LHCN-M2 (cell line): ENCODE measurements at places on chromosomes 3 and 15. TPM values are rescaled to one million over a fixed set of nuclear protein-coding genes. Genes with fewer than 3 reads are reported as not detected.
A peak's percentile ranks its signal among the peaks of the same experiment; 100 is the strongest.

GRCh38 chr3:134392336-134392983 lies 18.2 kb upstream of the AMOTL2 start:
- DNase-seq, result no peak

GRCh38 chr3:61574854-61575253 lies 13.5 kb downstream of the PTPRG start:
- DNase-seq, result peak; percentile 99

- DNase-seq, result peak; percentile 73
These were observed 188.1 kb downstream of the BBX start for GRCh38 chr3:107710851-107711250.

DNA sequence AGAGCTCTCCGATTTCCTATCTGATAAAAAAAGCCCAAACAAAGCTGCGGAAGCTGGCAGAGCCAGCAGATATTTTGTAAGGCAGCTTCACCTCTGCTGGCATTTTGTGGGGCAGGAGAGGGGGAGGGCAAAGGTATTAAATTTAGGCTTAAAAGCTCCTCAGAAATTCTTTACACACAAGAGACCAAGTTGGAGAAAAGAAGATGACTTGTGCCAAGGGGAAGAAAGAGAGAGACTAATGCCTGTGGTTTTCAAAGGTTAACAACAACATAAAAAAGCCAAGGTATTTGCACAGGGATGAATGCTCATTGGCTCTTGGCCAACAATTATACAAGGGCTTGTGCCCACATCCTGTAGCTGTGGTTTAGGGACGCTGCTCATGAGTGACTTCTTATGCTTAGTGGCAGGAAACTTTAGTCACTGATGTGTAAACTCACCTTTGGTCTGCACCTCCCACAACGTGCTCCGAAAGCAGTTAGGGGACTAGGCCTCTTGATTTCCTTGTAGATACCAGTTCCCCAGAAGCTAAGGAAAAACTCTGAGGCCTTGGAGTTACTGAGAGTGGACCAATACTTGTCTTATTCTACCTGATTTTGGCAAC lies 152.9 kb downstream of the TPRG1 start:
- peak; percentile 89 for DNase-seq

DNA sequence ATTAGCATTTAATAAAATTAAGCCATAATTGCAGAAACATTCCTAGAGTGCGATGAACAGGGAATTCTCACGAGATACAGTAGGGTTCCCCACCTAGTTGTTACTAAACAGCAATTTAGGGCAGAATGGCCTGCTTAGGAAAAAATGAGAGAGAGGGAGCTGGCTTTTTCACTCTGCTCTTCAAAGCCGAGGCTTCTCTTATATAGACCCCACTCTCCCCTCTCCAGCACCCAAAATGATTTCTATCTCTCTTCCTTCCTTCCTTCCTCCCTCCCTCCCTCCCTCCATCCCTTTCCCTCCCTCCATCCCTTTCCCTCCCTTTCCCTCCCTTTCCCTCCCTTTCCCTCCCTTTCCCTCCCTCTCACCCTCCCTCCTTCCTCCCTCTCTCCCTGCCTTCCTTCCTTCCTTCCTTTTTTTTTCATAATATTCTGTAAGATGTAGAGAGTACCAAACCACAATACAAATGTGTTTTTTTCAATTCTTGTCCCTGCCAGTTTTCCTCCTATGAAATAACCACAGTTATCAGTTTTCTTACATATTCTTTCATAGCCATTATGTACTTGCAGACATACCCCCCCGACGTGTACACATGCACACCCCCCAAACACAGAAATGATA lies 48.1 kb upstream of the ZCWPW2 start:
- DNase-seq, result no peak

- DNase-seq, result no peak
These were observed 29.6 kb upstream of the RPS17 start for GRCh38 chr15:82569834-82570233.

DNA sequence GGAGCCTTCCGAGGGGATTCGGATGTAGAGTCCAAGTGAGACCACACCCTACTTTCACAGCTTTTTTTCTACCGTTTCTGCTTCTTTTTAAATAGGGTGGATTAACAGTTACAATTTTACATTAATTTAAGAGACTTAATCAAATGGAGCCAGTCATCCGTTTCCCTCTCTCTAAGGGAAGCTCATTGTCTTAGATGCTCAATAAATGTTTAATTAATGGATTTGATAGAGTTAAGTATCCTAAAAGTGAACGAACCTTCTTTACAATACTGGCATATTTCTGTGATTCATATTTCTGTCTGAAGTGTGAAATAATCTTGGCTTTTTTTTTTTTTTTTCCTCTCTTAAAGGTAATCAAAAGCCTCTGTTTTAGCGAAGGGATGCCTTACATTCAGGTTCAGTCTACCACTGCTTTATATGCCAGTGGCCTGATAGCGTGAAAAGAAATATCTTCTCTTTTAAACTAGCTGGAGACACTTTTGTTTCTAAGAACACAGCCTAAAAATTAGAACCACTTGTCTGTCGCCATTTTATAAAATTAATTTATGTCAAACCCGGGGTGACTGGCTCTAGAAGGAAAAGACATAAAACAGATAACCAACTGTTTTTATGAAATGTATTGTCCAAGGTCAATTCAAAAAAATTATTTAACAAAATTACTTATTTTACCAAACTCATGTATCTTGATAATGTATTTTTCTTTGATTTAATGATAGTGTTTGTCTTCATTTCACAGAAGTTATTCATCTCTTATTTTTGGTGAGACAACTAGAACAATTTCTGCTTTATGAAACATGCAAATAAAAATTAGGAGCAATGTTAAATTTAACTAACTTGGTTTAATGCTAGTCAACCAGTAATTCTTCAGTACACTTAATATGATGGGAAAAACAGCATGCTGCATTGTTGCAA lies 2.5 kb upstream of the CTNNB1 start:
- DNase-seq, result no peak

LRRC2 gene
- 0.32 and 0.86 TPM in 2 replicates for total RNA-seq
